ENCODE measurements at places on chromosomes 12 and 14.

- H3K36me3 ChIP-seq, result no peaks in the 10 kb centered on the region
- H3K27me3 ChIP-seq, result no peaks in the 10 kb centered on the region
Observed at GRCh38 chr12:128557231-128557630, 266.5 kb downstream of the SLC15A4 start.

- H3K4me1 ChIP-seq, result no peaks in the 10 kb centered on the region
- peaks cover 5% of the 10 kb centered on the region for H3K27me3 ChIP-seq
- no peak overlapping the region for H3K4me3 ChIP-seq
- no peaks in the 10 kb centered on the region for H3K36me3 ChIP-seq
- no peak overlapping the region for H3K27ac ChIP-seq
- no peak for DNase-seq
Observed at GRCh38 chr12:117860111-117860510, 108.7 kb downstream of the KSR2 start.

DNA sequence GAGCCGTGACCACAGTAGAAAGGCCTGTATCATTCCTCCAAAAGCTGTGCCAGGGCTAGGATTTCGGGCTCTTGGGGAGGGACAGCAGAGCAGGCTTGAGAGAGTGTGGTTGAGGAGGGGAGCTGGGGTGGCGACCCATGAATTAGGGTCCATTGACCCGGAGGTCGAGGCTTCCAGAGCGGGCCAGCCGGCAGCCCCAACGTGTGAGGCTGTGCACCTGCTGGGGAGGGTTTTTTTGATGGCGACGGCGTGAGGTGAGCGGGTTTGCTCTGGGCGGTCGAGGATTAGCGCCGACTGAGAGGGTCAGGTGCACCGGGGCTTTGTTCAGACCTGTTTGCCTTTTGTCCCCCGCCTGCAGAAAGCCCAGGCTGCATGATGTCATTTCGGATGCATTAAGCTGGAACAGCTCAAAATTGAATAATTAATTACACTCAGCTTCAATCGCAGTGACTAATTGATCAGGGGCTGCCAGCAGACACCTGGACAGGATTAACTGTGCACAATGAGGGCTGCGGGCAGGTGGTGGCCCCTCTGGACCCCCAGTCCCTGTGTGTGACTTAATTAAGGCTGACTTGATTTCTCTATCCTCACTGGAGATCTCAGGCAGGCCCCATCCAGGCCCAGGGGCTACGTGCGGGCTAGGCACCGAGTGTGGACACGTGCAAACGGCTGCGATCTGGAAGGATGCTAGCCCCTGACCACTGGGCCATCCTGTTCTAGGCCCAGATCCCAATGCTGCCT lies 42.1 kb upstream of the MEG3 start:
- DNase-seq, result no peak
- no peak overlapping the region for H3K4me3 ChIP-seq
- H3K4me1 ChIP-seq, result no peaks in the 10 kb centered on the region
- no peak overlapping the region for H3K27ac ChIP-seq
- no peaks in the 10 kb centered on the region for H3K36me3 ChIP-seq
- peaks cover 8% of the 10 kb centered on the region for H3K27me3 ChIP-seq

- H3K36me3 ChIP-seq, result no peaks in the 10 kb centered on the region
- DNase-seq, result no peak
- no peak overlapping the region for H3K4me3 ChIP-seq
- peaks cover 7% of the 10 kb centered on the region for H3K4me1 ChIP-seq
Observed at GRCh38 chr14:68081489-68081888, 261.9 kb downstream of the RAD51B start.

DNA sequence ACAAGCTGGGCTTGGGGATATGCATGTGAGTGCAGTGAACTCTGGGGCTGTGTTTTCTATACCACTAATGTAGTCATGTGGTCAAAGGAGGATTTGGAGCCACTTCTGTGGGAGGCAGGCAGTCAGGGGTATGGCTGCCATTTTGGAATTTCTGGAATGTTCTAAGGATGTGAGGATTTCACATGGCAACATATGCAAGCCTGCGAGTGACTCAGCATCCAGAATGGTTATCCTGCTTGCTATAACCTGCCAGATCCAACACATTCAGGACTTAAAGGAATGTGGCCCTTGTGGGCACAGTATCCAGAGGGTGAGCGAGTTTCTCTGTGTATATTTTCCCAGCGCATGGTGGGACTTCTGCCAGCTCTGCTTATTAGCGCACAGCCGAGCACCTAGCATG lies 249.2 kb upstream of the PWP1 start:
- H3K36me3 ChIP-seq, result no peaks in the 10 kb centered on the region
- no peaks in the 10 kb centered on the region for H3K4me1 ChIP-seq
- H3K4me3 ChIP-seq, result no peak overlapping the region
- no peaks in the 10 kb centered on the region for H3K27me3 ChIP-seq
- DNase-seq, result no peak

DNA sequence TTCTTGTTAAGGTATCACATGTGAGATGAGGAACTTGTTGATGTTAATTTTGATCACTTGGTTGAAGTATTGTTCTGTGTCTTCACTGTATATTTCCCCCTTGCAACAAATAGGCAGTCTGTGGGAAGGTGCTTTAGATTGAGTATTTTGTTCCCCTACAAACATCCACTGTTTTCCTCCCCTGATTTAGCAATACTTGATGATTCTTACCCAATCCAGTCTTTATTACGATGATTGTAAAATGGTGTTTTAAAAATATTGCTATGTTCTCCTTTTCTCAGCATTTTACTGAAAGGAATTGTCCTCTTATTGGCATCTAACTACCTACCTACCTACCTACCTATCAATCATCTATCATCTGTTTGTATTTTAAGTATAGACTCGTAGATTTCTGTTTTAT lies 66.3 kb downstream of the ETNK1 start:
- no peaks in the 10 kb centered on the region for H3K36me3 ChIP-seq
- DNase-seq, result no peak
- peaks cover 16% of the 10 kb centered on the region for H3K4me1 ChIP-seq
- no peaks in the 10 kb centered on the region for H3K27me3 ChIP-seq

DNA sequence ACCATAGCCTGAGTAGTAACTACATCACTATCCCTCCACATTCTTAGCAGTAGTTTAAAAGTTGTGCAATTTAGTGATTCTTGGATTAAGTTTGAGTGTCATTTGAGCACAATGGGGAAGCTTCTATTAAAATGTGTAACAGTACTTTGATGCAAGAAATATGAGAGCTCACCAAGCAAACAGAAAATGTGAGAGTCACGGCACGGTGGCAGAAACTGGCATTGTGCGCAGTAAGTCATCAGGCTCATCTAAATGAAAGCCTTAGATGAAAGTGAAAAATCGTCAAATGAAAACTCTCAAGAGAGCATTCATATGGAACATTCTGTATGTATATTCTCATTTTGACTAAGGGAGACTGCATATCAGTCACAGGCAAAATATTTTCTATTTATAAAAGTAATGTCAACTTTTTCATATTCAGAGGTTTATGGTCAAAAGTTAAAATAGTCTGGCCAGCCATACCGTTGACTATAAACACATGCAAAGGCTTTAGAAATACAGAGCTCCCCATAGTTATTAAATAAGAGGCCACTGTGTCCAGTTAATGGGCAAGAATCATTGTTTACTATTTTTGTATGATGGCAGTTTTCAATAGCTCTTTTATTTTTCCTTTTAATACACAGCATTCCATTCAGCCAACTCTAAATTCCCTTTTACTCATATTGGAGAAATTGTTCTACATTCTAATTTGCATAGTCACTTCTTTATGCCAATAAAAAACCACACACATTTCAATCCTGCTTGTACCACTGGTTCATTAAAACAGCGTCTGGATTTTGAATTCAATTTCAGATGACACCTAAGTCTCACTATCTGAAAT lies 167.9 kb downstream of the PRKD1 start:
- H3K27ac ChIP-seq, result no peak overlapping the region
- H3K36me3 ChIP-seq, result no peaks in the 10 kb centered on the region
- no peaks in the 10 kb centered on the region for H3K27me3 ChIP-seq
- DNase-seq, result no peak
- H3K4me1 ChIP-seq, result no peaks in the 10 kb centered on the region

- no peak overlapping the region for H3K4me3 ChIP-seq
- H3K27ac ChIP-seq, result no peak overlapping the region
- H3K27me3 ChIP-seq, result peaks cover 30% of the 10 kb centered on the region
- no peaks in the 10 kb centered on the region for H3K36me3 ChIP-seq
Observed at GRCh38 chr14:99240627-99241324, 31.2 kb downstream of the BCL11B start.

DNA sequence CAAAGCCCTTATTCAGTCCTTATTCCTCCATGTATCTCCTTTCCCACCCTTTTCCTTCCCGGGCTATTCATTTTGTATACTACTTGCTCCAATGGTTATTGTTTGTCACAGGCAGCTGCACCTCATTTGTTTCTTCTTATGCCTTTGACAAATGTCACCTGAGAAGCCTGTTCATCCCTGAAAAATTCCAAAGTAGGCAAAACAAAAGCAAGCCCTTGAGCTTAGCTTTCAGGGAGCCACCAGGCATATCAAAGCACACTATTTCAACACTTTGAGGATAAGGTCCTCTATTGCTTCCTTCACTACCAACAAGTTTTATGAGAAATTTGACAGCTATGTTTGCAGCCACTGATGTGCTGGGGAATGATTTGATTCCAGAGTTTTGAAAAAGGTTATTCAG lies 738.7 kb upstream of the LMO3 start:
- H3K4me3 ChIP-seq, result no peak overlapping the region
- no peaks in the 10 kb centered on the region for H3K27me3 ChIP-seq
- H3K4me1 ChIP-seq, result no peaks in the 10 kb centered on the region
- no peak for DNase-seq

- H3K4me3 ChIP-seq, result no peak overlapping the region
- H3K4me1 ChIP-seq, result peaks cover 33% of the 10 kb centered on the region
- no peak overlapping the region for H3K27ac ChIP-seq
- H3K36me3 ChIP-seq, result no peaks in the 10 kb centered on the region
- H3K27me3 ChIP-seq, result no peaks in the 10 kb centered on the region
- DNase-seq, result no peak
Observed at GRCh38 chr14:24875203-24875838, 174.6 kb downstream of the STXBP6 start.

DNA sequence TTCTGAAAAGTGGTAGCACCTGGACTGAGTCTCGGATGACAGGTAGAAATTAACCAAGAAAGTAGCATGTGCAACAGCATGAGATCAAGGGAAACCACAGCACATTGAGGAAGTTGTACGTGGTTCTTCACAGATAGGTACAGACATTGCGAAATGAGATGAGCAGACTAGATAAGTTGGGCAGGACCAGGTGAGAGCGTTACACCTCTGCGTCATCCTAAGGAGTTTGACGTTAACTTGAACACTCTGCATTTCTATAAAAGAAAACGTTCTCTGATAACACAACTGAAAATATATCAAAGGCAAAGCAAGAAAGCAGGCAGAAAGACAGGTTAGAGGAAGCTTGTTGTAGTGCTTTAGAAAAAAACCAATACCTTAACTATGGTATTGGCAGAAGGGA lies 98.5 kb upstream of the RASSF8 start:
- H3K4me3 ChIP-seq, result no peak overlapping the region
- no peaks in the 10 kb centered on the region for H3K27me3 ChIP-seq
- no peaks in the 10 kb centered on the region for H3K36me3 ChIP-seq
- H3K4me1 ChIP-seq, result no peaks in the 10 kb centered on the region
- DNase-seq, result no peak

DNA sequence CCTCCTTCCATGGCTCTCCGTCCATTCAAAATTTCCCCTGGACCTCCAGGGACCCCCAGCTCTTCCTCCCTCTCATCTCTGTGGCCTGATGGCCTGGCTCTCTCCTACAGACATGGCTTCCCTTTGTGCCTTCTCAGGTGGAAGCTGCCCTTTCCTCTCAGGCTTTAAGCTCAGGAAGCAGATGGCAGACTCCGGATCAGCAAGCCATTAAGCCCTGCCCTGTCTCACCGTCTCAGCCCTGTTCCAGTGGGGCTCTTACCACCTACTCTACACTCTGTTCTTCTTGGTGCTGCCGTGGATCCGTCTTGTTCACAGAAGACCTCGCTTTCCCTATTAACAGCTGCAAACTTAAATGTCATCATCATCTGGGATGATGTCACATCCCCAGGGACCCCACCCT lies 33.1 kb downstream of the NPC2 start:
- H3K27ac ChIP-seq, result no peak overlapping the region
- H3K27me3 ChIP-seq, result no peaks in the 10 kb centered on the region
- H3K4me3 ChIP-seq, result no peak overlapping the region
- no peaks in the 10 kb centered on the region for H3K4me1 ChIP-seq
- no peaks in the 10 kb centered on the region for H3K36me3 ChIP-seq

- peak overlapping the region; percentile 12 for H3K4me3 ChIP-seq
- H3K36me3 ChIP-seq, result no peaks in the 10 kb centered on the region
- peak overlapping the region; percentile 19 for H3K27ac ChIP-seq
Observed at GRCh38 chr12:116434155-116435011, 124.8 kb upstream of the MAP1LC3B2 start.

Data from lower lobe of right lung (tissue), 2 donors.